ENCODE measurements at places on chromosomes 1 and 21. TPM values are rescaled to one million over a fixed set of nuclear protein-coding genes. Genes with fewer than 3 reads are reported as not detected.

ACKR1 gene
- total RNA-seq: 190 TPM

SYT14 gene
- total RNA-seq: not detected

DNA sequence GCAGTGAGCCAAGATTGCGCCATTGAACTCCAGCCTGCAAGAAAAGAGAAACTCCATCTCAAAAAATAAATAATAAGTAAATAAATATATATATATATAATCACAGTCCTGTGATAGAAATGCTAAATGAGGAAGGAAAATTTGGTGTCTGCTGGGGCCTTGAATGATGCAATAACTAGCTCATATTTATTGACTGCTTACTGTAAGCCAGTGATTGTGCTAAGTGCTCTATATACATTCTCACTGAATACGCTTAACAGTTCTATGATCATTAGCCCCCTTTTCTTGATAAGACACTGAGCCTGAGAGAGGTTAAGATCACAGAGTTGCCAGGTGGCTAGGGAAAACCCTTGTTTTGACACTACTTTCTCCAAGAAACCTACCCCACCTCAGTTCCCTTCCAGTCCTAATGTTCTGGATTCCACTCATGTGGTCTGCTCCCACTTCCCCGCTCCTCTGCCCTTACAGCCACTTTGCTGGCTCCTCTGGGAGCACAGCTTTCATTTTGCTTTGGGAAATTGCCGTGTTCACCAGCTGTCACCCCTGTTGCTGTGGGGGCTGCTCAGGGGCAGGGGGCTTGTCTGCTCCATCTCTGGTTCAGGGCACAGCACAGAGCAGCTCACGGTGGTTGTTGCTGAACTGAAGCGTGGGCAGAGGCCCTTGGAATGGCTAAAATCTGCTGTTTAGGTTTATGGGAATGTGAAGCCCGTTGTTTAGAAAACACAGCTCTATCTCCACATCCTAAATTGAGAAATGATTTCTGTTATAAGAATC lies 2.5 kb upstream of the BMP8A start:
- no peak for DNase-seq
- no peaks in the 10 kb centered on the region for H3K36me3 ChIP-seq
- no peaks in the 10 kb centered on the region for H3K27me3 ChIP-seq

GRCh38 chr21:17775431-17776126 lies 43.6 kb downstream of the C21orf91 start:
- no peak for DNase-seq
- H3K27me3 ChIP-seq: no peaks in the 10 kb centered on the region

CFAP141 gene
- total RNA-seq: not detected

CASQ2 gene
- total RNA-seq: 30.2 TPM

DNA sequence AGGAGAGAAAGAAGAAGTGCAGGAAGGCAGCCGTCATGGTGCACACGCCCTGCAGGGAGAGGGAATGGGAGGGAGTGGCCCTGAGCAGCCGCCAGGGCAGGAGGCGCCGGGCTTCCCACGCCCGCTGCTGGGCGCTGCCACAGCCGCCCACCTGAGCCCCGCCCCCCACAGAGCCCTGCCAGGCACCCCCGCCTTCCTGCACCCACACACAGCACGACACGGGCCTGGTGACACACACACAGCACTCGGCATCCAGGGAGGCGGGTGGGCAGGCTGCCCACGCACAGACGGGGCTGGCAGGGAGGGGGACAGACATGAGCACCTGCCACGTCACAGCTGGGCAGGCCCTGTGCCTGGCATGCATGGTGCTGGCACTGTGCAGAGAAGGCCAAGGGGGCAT lies 27.5 kb downstream of the ADGRB2 start:
- no peaks in the 10 kb centered on the region for H3K27me3 ChIP-seq
- no peaks in the 10 kb centered on the region for H3K36me3 ChIP-seq
- H3K27ac ChIP-seq: no peak overlapping the region
- no peaks in the 10 kb centered on the region for H3K4me1 ChIP-seq
- DNase-seq: no peak
